Activated naive CD8-positive, alpha-beta T cell treated with anti-CD3 and anti-CD28 coated beads for 36 hours (primary cell): ENCODE measurements at places on chromosomes 6 and 20.

DNA sequence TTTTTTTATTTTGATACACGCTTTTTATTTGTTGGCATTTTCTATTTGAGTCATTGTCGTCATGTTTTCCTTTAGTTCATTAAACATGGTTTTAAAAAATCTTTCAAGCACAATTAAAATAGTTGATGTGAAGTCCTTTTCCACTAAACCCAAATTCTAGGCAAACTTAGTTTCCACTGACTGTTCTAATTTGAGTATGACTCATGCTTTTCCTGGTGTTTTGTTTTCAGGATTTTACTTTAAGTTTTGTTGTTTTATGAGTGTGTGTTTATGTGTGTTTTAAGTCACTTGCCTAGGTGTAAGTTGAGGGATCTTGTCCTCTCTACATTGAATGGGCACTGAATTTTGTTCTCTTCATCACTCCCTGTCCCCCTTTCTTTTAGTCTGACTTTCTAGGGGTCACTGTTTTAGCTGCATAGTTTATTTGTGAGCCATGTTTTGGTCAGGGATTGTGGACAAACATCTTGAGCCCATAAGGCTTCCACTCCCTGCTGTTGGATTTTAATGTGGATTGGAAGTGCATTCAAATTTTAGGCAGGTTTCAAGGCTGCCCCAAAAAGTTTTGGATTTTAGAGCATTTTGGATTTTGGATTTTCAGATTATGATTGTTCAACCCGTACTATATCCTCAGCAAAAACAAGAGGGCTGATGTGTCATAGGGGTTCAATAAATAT lies 94.8 kb downstream of the CDYL start:
- H3K27me3 ChIP-seq = no peaks in the 10 kb centered on the region
- DNase-seq = no peak
- peaks cover 41% of the 10 kb centered on the region for H3K4me1 ChIP-seq
- H3K36me3 ChIP-seq = peaks cover 32% of the 10 kb centered on the region
- no peak overlapping the region for H3K4me3 ChIP-seq

GRCh38 chr6:167951781-167952511 lies 45.5 kb upstream of the KIF25 start:
- peaks cover 7% of the 10 kb centered on the region for H3K36me3 ChIP-seq
- H3K27ac ChIP-seq = no peak overlapping the region
- H3K27me3 ChIP-seq = no peaks in the 10 kb centered on the region
- H3K4me3 ChIP-seq = no peak overlapping the region
- H3K4me1 ChIP-seq = no peaks in the 10 kb centered on the region
- DNase-seq = no peak

DNA sequence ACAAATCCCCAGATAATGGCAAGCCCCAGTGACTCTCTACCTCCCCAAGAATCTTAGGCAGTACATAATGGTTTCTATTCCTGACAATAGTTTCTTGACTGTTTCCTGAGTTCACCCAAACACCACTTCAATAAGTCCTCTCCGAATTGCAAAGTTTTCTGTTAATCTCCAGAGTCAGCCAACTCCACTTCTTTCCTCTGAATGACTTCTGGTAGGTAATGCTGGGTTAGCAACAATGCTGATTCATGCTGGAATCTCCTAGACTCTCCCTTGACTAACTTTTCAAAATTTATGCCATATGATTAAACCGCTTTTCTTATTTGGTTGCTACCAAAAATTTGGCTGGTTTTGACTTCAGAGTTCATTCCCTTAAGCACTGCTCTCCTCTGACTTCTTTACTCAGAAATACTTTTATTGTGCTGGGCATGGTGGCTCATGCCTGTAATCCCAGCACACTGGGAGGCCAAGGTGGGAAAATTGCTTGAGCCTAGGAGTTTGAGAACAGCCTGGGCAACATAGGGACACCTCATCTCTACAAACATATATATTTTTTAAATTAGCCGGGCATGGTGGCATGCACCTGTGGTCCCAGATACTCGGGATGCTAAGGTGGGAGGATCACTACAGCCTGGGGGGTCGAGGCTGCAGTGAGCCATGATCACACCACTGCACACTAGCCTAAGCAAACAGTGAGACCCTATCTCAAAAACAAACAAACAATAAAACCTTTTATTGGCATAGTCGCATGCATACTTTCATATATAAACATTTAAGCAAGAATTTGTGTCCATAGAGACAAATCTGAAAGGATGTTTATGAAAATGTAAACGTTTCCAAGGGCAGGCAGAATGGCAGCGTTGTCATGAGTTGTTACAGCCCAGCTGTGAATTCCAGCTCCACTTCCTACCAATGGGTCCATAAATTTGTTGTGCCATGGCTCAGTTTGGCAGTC lies 249.3 kb upstream of the PLN start:
- no peaks in the 10 kb centered on the region for H3K4me1 ChIP-seq
- H3K4me3 ChIP-seq = no peak overlapping the region
- peaks cover 3% of the 10 kb centered on the region for H3K27me3 ChIP-seq
- no peak overlapping the region for H3K27ac ChIP-seq
- DNase-seq = no peak

- peak overlapping the region; percentile 78 for H3K27ac ChIP-seq
- H3K36me3 ChIP-seq = peaks cover 1% of the 10 kb centered on the region
- H3K27me3 ChIP-seq = no peaks in the 10 kb centered on the region
- no peak for DNase-seq
Observed at GRCh38 chr6:138987080-138987642, 892 bp downstream of the REPS1 start.
